ENCODE measurements at places on chromosomes 3 and 15.

- DNase-seq: no peak
Measured at GRCh38 chr3:175070946-175071345, 211.8 kb downstream of the NAALADL2 start.

DNA sequence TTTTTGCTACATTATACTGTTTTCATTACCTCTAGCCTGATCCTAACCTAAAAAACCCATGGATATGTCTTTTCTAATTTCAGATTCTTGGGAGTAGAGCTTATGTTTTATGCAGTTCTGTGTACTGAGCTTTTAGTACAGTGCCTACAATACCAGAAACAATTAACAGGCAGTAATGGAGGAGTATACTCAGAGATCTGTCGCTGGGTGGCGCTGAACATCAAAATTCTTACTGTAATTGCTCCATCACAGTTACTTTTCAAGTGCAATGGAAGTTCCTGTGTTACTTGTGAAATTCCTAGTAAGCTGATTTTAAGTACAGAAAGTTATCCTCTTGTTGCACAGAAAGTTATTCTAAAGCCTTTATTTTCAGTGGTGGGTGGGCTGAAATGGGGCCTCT is 66.9 kb downstream of the RNF13 start:
- DNase-seq: no peak

DNA sequence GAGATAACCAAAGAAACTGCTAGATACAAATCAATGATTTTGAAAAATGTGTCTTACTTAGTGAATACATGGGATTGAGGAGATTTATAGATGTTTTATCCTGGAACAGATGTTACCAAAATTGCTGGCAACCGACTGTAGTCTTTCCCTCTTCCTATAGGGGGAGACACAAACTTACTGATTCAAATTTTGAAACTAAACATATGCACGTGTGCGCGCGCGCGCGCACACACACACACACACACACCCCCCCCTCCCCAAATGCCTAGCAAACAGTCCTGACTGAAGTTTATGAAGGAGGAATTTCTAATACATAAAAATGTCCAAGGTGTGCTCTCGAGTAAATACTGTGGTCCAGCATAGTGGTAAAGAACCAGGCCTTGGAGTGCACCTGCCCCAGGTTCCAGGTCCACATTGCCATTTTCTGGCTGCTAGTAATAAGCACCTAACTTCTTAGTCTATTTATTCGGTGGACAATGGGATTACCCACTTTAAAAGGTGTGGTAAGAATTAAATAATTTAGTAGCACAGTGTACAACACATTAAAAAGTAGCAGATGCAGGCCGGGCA is 18.5 kb upstream of the C3orf62 start:
- peak; percentile 11 for DNase-seq

DNA sequence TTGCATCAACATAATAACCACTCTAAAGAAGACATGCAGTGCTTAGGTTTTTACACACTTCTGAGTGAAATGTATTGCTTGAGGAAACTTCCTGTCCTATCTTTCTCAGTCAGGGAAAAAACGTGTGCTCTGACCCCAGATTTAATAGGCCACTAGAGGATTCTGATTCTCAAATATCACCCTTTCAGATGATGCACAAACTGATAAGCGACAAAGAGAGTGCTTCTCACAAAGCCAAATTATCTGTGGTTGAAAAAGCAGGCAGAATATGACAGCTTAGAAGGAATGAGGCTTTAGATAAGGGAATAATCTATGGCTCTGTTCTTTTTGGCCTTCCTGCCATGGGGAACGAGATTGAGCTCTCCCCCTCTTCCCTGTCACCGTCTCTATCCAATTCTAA is 583.4 kb upstream of the SGO1 start:
- no peak for DNase-seq

DNA sequence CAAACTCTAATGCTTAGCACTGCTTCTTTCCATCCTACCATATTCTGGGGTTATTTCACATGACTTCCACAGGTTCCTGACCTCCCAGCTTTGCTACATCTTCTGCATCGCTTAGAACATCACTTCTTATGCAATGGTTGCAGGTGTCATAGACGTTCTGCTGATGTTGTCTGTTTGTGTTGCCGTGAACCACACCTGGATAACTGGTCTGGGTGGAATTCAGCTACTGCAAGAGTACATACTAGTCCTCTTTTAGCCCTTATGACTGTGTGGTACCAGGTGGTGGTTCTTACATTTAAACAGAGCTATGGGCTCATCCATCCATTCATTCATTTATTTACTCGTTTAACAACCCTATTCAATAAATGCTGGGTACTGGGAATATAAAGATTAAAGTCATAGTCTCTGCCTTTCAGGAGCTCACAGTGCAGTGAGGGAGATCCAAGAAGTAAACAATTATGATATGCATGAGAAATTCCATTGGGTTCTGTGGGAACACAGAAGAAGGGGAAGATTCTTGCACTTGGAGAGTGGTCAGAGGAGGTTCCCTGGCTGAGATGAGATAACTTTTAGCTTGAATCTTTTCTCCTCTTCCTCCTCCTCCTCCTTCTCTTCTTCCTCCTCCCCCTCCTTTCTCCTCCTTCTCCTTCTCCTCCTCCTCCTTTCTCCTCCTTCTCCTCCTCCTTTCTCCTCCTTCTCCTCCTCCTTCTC is 30.8 kb downstream of the TMEM45A start:
- DNase-seq: no peak

DNA sequence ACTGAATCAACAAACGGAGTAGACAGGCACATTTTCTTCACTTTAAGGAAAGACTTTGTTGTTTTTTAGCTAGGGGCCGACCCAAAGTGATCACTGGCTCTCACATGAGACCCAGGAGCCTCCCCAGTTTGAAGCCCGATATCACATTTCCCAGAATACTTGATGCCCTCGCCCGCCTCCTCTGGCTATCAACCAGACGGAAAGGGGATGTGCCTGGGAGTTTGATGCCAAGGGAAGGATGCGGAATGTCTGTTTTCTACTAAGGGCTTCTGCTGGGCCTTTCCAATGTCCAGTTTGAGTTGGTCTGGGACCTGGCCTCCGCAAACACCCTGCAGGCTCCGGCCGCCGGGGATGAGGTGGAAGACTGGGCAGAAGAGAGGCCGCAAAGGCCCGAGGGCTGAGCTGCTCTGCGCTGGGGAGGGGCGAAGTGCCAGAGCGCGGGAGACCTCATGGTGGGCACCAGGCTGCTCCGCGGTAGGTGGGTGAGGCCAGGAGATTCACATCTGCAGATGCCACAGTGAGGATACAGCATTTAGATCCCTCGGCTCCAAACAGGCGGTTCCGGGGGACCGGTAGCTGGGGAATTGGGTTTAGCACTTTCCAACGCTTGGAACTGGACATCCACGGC is 491 bp upstream of the ZNF774 start:
- DNase-seq: no peak

DNA sequence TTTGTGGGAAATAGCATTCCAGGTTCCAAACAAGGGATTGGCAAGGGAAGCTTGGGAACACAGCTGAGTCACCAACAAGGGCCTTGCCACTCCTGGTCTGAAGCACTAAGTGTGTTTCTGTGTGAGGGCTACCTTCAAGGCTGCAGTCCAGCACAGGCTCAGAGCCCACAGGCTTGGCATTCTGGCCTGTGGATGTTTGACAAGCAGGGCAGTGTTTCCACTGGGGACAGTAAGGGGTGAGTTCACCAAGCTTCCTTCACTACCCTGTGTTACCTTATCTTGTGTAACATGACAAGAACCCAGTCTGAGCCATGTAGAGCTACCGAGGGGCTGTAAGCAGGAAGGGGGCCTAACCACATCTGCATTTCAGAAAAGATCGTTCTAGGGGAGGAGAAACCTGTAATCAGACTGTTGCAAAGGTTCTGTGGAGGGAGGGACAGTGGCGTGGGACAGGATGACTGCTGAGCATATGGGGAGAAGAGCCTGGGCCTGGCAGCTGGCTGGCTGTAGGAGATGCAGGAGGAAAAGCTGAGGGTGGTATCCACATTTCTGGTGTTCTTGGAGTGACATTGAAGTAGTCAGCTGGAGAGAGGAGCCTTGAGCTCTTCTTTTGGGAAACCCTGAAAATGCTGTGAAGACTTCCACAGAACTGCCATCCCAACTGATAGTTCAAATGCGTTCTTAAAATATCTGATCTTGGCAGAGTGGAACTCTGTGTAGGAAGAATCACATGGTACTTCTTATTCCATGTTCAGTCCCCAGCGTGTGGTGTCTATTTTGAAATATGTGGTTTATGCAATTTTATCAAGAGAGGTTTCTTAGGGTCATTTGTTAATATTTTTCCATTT is 61.3 kb downstream of the CTDSPL start:
- DNase-seq: no peak

DNA sequence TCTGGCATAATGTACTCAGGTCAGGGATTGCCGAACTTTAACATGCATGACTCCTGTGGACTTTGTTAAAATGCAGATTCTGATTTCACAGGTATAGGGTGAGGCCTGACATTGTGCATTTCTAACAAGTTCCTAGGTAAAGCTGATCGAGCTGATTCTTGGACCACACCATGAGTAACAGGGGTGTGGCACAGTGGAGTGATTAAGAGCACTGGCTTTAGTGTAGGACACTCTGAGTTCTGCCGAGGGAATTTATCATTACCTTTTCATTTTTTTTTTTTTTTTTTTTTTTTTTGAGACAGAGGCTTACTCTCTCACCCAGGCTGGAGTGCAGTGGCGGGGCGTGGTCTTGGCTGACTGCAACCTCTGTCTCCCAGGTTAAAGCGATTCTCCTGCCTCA is 169.3 kb downstream of the ADAMTS9 start:
- DNase-seq: no peak

GRCh38 chr15:36612063-36612788 is 32.8 kb downstream of the CDIN1 start:
- DNase-seq: no peak

DNA sequence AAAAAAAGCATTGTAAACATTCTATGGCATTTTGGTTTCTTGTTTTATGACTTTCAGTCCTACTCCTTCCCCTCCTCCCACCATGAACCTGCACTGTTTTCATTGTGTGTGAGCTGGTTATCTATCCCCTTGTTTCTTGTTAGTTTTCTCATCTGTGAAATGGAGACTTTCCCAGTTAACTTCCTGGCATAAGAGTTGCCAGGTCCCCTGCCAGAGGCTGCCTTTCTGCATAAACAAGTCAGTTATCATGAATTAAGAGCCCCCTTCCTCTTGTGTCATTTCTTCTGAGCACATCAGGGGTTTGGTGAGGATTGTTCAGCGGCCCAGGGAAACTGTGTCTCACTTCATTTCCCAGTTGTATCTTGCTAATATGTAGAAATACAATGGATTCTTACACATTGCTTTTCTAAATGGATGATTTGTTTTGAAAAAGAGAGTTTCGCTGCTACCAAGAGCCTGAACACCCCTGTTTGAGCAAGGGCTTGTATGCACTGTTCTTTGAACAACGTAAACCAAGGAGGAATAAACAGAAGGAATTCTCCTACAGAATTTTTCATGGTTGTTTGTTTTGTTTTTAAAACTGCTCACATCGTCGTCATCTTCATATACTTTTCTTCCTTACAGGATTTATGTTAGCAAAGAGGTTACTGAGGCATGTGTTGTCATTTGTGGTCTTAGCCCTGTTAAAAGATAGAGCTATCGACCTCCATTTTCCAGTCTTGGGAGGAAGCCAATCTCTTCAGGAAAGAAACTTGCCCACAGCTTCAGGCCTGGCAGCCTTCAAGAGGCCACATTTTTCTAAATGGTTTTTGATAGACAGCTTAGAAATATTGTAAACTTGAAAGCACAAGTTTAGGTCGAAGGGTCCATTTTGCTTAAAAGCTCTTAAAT is 144.6 kb upstream of the IL12A start:
- DNase-seq: no peak

DNA sequence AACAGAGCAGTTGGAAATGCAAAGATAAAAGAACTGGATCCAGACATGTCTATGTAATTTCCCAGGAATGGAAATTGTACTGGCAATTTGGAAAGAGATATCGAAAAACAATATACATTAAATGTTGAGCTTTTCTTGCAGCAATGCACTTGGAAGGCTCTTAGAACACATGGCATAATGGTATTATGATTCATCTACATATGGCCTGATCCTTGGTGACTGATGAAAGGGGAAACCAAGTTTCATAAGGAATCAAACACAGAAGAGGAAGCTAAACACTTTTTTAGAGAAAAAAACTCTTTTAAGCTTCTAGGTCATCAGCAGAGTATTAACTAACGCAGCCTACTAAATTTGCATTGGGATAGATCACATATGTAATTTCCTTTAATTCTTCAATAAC is 12.4 kb upstream of the GREM1 start:
- no peak for DNase-seq

- DNase-seq: no peak
Measured at GRCh38 chr3:141116721-141117120, 65.6 kb downstream of the SPSB4 start.

DNA sequence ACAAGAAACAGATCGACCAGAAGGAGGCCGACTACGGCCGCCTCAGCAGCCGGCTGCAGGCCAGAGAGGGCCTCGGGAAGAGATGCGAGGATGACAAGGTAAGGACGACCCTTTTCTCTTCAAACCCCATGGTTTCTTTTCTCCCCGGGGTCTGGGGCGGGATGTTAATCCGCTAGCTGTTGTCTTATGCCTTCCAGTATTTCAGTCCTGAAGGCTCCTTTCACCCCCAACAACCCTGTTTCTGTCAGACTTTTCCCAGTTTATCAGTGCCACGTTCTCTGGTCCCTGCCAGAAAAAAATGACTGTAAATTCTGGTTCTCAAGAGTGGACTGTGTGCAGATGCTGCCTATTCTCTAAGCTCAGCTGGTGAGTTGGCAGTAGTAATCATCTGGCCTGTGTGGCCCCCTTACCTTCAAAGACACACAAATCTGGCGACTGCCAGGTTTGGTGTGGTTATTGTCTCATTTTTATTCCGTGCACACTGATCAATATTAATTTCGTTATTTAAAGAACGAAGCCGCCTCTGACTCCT is 806 bp downstream of the GOLM2 start:
- DNase-seq: no peak

GRCh38 chr3:37986479-37987314 is 3.9 kb upstream of the VILL start:
- DNase-seq: no peak

- DNase-seq: no peak
Measured at GRCh38 chr3:126927846-126928245, 55.1 kb upstream of the PLXNA1 start.

DNA sequence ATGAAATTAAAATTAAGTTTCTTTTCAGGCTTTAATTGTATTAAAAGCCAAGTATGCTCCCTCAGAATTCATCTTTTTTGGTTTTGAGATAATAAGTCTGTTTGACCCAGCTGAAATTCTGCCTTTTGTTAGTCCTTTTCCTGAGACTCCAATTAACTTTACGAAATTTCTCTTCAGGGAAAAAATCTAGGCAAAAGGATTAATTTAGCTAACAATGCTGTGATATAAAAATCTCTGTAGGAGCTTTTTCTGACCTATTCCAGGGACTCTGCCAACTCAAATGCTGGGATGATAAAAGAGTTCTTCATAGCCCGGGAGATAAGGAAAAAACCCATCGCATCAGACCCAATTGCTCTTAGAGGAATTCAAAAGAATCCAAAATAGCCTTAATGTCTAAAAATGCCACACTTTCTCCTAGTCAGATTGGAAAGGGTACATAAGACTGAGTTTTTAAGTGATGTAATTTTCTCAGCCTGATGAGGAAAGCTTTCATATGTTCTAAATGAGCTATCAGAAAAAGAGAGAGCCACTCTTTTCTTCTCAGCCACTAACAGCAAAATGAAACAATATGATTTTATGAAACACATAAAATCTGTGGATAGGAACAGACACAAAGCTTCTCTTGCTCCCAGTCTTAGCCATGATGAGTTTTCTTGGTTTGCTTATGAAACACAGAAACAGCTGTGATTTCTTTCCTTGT is 405.1 kb downstream of the ROBO1 start:
- DNase-seq: no peak

GRCh38 chr3:196159952-196160804 is 51.0 kb downstream of the ZDHHC19 start:
- DNase-seq: no peak

GRCh38 chr3:191342411-191342810 is 12.1 kb upstream of the UTS2B start:
- DNase-seq: no peak
